ENCODE measurements at places on chromosomes 13 and 19.

DNA sequence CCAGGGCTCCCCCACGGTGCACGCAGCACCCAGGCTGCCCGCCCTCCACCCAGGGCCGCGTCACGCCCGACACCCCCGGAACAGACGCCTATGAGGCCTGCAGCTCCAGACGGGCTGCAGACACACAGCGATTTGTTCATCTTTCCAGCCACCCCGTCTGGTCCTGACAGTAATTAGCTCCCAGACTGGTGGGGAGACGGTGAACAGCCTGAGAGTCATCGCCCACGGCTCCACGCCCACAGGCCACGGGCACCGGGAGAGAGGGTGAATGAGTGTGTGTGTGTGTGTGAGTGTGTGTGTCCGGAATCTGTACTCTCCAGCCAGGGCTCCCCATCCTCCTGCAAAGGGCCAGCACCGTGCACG is 18.1 kb downstream of the GADD45B start:
- no peak for DNase-seq

DNA sequence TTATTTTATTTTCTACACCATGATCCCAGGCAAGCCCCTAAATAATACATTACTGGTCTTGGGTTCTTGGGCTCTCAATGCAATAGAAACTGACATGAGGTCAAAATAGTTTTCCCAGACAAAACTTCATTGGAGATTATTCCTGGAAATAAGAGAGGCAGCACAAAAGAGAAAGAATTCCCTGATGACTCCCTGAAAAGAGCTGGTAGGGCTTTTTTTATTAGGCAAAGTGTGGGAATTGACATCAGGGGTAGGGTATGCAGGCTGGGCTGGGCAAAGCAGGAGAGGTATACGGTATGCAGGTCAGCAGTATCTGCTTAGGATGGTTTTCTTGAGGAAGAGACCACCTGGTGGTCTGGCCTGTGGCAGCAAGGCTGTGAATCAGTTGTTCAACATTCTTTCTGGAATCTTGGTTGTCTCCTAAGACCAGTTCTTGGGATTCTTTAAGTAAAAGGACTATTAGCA is 9.3 kb upstream of the IGFL3 start:
- no peak for DNase-seq

GRCh38 chr13:91620670-91621141 is 222.3 kb downstream of the GPC5 start:
- DNase-seq: peak; percentile 90

GRCh38 chr19:18895824-18896341 is at the start of gene CERS1:
Gene CERS1, minus strand, starts transcription at chr19:18896158. Its CDS starts 86 bp downstream, at chr19:18896072.
- DNase-seq: no peak

DNA sequence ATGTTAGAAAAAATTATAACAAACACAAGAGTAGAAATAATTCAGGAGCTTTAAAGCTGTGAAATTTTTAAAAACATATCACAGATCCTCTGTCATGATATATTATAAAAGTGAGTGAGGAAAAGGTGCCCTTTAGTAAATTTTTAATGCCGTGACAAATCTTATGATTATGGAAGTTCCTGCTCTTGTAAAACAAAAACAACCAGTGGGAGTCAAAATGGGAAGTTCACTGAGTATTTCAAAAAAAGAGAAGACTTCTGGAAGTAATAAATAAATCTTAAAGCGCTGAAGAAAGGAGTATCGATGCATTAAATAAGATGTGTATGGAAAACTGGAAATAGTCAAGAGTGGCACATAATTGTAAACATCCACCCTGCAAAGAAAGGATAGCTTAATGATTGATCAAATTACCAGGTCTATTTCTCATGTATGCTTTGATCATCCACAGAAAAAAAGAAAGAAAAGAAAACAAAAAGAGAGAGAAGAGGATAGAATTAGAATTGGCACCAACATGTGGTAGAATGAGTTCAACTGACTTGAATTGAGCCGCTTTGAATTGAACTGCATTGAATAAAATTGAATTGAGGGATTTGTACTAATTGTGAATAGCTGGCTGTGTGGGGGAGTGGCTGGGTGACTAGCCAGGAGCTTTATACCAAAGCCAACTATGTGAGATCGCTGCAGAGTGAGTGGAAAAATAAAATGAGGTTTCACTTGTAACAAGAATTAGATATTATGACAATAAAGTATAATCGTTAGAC is 647.6 kb upstream of the SPRY2 start:
- no peak for DNase-seq

- DNase-seq: no peak
These were observed 4.7 kb downstream of the PRR36 start for GRCh38 chr19:7869453-7869909.

DNA sequence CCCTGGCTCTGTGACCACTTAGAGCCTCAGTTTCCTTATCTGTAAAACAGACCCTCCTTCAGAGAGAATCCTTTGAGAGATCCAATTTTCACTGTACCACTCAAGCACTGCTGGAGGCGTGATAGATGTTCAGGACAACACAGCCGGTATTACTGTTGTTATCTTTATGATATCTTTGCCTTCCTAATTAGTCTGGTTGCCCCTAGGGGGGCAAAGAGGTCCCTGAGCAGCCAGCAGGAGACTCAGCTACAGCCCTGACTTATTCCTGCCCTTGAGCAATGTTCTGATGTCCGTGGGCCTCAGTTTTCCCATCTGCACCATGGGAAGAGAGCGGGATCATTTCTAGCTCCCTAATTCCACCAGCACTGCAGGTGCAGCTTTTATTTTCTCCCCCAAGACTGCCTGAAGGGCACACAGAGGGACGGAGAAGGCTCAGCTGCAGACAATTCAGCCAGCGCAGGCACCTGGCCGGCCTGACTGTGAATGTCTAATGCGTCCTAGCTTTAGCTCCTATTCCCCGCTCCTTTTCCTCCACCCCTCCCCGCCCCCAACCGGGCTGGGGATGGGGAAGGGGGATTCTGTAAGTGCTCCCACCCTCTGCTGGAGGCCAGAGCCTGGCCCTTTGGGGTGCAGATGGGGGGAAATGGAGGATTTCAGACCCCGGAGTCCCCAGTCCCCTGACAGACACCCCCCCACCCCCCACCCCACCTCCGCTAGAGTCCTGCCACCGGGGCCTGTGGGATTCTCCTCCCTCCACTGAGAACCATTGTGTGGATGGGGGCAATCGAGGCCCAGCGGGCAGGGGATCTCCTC is 16.2 kb downstream of the TLE5 start:
- no peak for DNase-seq

DNA sequence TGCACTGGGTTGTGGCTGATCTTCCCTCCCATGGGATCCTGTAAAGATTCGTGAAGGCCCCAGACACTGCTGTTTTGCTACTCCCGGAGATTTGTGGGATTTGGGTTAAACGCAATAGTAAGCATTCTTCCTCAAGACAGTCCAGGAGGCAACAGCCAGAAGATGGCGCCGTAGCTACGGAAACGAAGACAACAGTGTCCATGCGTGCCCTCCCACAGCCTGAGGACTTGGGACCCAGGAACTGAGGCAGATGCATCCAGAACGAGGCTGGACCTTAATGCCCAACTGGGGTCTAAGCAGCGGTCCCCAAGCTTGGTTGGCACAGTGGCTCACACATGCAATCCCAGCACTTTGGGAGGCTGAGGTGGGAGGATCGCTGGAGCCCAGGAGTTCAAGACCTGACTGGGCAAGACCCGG is 57.6 kb upstream of the ZNF507 start:
- peak; percentile 16 for DNase-seq

DNA sequence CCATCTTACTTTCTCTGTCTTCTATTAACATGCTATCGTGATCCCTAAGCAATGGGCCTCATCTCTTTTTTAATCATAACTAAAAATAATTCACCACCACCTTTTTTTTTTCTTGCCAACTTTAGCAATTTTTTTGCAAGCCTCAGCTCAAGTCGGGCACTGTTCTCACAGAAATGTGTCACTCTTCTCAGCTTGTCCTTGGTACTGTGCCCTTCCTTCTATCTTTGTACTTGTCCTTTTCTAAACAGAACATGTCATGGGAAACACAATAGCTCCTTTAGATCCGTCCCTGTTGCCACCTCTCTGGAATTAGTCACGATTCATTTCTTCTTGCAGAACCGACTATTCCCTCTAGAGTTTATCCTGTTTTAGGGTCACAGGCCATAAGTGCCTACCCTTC is 10.3 kb downstream of the SERP2 start:
- DNase-seq: no peak

GRCh38 chr13:47831265-47831664 is 169.8 kb downstream of the SUCLA2 start:
- DNase-seq: no peak

GRCh38 chr19:38308006-38308766 is 4.1 kb downstream of the C19orf33 start:
- DNase-seq: no peak

DNA sequence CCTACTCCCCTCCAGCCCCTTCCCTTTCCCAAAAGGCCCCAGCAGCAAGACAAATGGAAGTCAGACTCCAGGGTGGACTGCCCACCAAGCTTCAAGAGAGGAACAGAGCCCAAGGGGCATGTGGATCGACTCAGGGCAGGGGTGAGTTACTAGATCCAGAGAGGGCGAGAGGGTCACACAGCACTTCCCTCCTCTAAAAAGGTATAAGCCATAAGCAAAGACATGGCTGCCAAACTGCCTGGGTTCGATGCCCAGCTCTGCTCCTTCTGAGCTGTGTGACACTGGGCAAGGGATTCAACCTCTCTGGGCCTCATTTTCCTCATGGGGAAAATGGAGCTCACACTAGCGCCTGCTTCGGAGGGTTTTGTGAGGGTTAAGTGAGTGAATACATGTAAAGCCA is 3.8 kb downstream of the PPP1R14A start:
- DNase-seq: no peak

GRCh38 chr13:46686171-46686570 is 110.8 kb downstream of the ESD start:
- no peak for DNase-seq

DNA sequence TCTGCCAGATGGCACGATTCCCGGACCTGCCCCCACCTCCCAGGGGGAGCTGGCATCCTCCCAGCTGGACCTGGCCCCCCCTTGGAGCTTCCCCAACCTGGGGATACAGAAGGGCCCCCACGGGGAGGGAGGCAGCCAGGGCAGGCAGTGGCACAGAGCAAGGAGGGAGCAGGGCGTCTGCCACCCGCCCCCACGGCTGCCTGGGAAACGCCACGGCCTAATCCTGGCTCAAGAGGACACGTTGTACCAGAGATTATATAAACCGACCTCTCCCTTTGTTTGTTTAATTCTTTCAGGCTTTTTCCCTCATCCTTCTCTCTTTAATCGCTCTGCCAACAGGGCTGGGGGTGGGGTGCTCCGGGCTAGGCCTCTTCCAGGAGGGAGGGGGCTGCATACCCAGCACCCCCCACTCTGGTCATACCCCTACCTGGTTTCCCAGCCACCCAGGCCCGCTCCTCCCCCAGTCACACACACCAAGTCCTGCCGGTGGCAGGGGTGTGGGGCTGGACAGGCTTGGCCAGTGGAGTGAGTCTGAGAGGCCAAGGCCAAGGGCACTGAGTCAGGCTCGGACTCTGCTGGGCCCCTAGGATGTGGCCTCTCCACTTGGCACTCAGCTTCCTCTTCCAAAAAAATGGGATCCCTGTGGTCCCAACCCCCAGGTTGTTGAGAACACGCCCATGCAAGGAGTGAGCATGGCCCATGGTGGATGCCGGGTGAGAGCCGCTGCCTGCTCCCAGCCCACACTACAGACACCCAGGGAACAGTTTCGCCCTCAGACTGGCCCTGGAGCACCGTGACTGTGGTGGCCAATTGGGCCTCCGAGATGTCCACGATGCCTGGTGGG is 29.5 kb upstream of the NFIC start:
- DNase-seq: no peak

- no peak for DNase-seq
These were observed 29.6 kb upstream of the CEACAM21 start for GRCh38 chr19:41546386-41546789.

DNA sequence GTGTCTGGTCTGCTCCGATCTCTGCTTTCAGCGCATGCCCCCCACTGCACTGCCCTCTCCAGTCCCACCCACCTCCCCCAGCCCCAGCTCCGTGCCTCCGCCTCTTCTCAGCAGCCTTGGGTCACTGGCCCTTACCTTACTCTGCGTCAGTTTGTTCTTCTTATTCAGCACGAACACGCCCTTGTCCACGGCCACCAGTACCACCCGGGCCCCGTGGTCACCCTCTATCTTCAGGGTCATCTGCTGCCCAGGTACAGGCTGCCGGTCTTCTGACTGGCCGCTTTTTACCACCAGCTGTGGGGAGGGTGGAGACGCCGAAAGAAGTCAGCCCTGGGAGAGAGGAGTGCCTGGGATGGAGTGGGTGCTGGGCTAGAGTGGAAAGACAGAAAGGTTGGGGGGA is 10.9 kb downstream of the C3 start:
- no peak for DNase-seq

- DNase-seq: no peak
These were observed 36.3 kb downstream of the DNMT1 start for GRCh38 chr19:10158485-10158884.

GRCh38 chr13:33087091-33087490 is 70.9 kb downstream of the KL start:
- no peak for DNase-seq

GRCh38 chr13:112855859-112856258 is 113.2 kb upstream of the MCF2L start:
- no peak for DNase-seq

DNA sequence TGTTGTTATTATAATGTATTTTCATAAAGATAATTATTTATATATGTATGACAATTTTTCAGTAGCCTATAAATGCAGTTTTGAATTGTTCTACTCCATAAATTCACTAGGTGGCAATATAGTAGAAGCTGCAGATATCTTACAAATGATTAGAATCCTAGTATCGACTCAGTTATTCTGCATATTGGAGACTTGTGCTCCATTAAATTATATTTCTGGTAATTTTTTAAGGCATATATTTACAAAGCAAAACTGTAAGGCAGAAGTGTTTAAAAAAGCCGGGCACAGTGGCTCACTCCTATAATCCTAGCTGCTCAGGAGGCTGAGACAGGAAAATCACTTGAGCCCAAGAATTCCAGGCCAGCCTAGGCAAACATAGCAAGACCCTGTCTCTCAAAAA is 58.7 kb downstream of the DPY19L3 start:
- no peak for DNase-seq

- DNase-seq: peak; percentile 8
These were observed 764.8 kb upstream of the GPC6 start for GRCh38 chr13:92461831-92462230.

DNA sequence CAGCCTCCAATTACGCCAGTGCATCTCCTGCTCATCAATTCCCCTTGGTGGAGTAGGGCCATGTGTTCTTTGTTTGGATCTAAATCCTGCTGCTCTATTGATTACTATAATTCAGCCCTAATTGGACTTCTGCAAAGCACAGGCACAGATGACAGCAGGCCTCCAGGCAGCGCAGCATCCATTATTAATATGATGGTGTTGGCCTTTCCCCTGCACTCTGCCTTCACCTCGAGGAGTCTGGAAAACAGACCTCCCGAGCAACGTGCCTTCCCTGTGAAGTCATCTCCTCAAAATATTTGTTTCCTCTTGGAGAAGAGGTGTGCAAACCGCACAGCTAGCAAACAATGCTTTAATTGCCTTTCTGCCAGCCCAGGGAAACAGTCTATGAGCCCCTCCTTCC is 92.5 kb downstream of the UQCRFS1 start:
- DNase-seq: peak; percentile 77

GRCh38 chr13:37602733-37603381 is 4.3 kb upstream of the POSTN start:
- no peak for DNase-seq

Data from SK-N-DZ (cell line).